ENCODE measurements at places on chromosomes 5 and 9. TPM values are rescaled to one million over a fixed set of nuclear protein-coding genes. Genes with fewer than 3 reads are reported as not detected.

The OCLN gene
- 148 TPM for total RNA-seq

The SLC36A2 gene
- not detected for total RNA-seq

The BARHL1 gene
- total RNA-seq, result not detected

The RASGRF2 gene
- total RNA-seq, result 1.0 TPM

The RIGI gene
- 6.5 TPM for total RNA-seq

The MYMK gene
- not detected for total RNA-seq

The HRH2 gene
- total RNA-seq, result not detected

The SPAAR gene
- total RNA-seq, result 0.07 TPM

The LCN15 gene
- not detected for total RNA-seq

The ANKRD18B gene
- 8.0 TPM for total RNA-seq

The SHOC1 gene
- 0.07 TPM for total RNA-seq

The SLCO4C1 gene
- total RNA-seq, result under 0.01 TPM

The HOMER1 gene
- total RNA-seq, result 42.8 TPM

The BARX1 gene
- total RNA-seq, result not detected

The ZNF169 gene
- 2.4 TPM for total RNA-seq

The SLC6A7 gene
- not detected for total RNA-seq

The IL7R gene
- 0.50 TPM for total RNA-seq

The FBN2 gene
- total RNA-seq, result 182 TPM

The NIPBL gene
- total RNA-seq, result 48.1 TPM

The CATSPER3 gene
- total RNA-seq, result 0.21 TPM

The C5 gene
- 1.6 TPM for total RNA-seq

The RNF224 gene
- total RNA-seq, result under 0.01 TPM

The PCDHA2 gene
- total RNA-seq, result under 0.01 TPM

The LPAR1 gene
- 15.9 TPM for total RNA-seq

The ANKS6 gene
- 23.0 TPM for total RNA-seq

The WDR31 gene
- total RNA-seq, result 4.1 TPM

The ELAVL2 gene
- 0.57 TPM for total RNA-seq

The CCNI2 gene
- total RNA-seq, result 0.28 TPM

The BNC2 gene
- under 0.01 TPM for total RNA-seq

The PCDHGB3 gene
- total RNA-seq, result 2.1 TPM

The MCIDAS gene
- total RNA-seq, result 0.07 TPM

The SMIM3 gene
- 14.7 TPM for total RNA-seq

The MROH2B gene
- not detected for total RNA-seq

The REEP2 gene
- 0.34 TPM for total RNA-seq

The SEMA4D gene
- total RNA-seq, result 0.68 TPM

The PDZD2 gene
- total RNA-seq, result 11.5 TPM

The TAL2 gene
- total RNA-seq, result not detected

The TSSK1B gene
- total RNA-seq, result under 0.01 TPM

The SLC35D2 gene
- total RNA-seq, result 34.9 TPM

The TMEM215 gene
- total RNA-seq, result not detected

The DIPK1B gene
- under 0.01 TPM for total RNA-seq

The HACD4 gene
- 7.9 TPM for total RNA-seq

The PCDHB9 gene
- total RNA-seq, result under 0.01 TPM

The GLT6D1 gene
- not detected for total RNA-seq

The PCDHGC5 gene
- total RNA-seq, result 1.1 TPM

The HSPB3 gene
- total RNA-seq, result not detected
